ENCODE measurements at places on chromosomes 3 and 15. TPM values are rescaled to one million over a fixed set of nuclear protein-coding genes. Genes with fewer than 3 reads are reported as not detected.

GRCh38 chr15:96869122-96869521 lies 538.6 kb downstream of the NR2F2 start:
- DNase-seq = no peak

DNA sequence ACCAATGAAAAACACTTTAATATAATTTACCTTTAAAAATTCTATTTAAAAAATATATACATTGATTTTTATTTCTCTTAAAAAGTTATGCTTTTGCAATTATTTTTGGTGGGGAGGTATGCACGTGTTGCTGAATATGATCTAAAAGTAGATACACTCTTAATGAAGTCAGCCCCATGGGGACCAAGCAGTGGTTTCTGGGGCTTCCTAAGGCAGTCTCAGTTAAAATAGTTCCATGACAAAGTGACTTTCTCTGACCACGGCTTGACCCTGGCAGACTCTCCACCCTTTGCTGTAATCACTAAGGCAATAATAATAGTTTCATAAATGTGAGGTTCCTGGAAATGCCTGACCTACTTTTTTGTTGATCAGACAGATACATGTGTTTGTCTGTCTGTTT lies 50.4 kb downstream of the CCR4 start:
- DNase-seq = no peak

DNA sequence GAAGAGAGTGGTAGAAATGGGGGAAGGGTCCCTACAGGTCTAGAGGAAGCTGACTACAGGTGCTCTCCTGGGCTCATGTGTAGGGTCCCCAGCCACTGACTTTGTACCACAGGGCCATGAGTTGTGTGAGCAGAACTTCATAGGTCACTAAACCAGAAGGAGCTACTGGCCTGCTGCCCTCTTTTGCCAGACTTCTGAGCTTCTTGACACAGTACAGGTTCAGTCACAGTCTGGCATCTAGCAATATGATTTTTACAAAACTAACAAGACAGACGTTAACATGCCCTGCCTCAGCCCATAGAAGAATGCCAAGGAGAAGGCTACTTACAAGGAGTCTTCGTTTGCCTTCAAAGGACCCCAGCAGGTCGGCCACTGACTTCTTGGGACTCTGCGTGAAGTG lies 3.2 kb downstream of the CCDC80 start:
- DNase-seq = no peak

GRCh38 chr15:91853948-91854638 lies 585 bp downstream of the SLCO3A1 start:
- no peak for DNase-seq

GRCh38 chr3:138470687-138471086 lies 36.3 kb downstream of the ESYT3 start:
- DNase-seq = no peak

GRCh38 chr3:73405853-73406252 lies 218.9 kb downstream of the PDZRN3 start:
- DNase-seq = no peak

GRCh38 chr15:45425135-45425534 lies 46.8 kb upstream of the GATM start:
- DNase-seq = no peak

GRCh38 chr3:186790261-186790981 lies 7.0 kb downstream of the EIF4A2 start:
- no peak for DNase-seq

GRCh38 chr3:187667526-187667925 lies 2.7 kb downstream of the SST start:
- no peak for DNase-seq

DNA sequence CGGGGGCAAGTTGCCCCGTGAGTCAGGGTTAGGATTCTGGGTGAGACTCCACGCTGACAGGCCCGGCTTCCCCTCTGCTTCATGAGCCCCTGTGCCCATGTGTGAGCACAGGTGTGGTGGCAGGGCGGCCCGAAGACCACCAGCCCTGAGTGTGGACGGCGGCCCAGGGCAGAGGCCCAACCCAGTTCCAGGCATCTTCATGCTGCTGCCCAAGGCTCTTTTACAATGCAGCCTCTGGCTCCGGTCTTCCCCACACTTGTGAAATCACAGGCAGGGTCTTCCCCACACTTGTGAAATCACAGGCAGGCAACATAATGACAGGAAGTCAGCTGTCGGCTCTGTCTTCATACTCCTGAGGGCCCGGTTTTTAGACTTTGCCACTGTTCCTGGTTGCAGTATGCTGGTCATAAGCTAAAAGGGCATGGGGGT lies 78.8 kb downstream of the AAGAB start:
- DNase-seq = no peak

Gene LMAN1L
- not detected for total RNA-seq

Gene CFAP20DC
- 2.1 TPM for total RNA-seq

Gene UACA
- 16.0 TPM for total RNA-seq

Gene PLSCR5
- not detected for total RNA-seq

Data from liver (tissue), 10 donors.